Pulmonary artery endothelial cell (primary cell): ENCODE measurements at places on chromosomes 6 and 20. TPM values are rescaled to one million over a fixed set of nuclear protein-coding genes. Genes with fewer than 3 reads are reported as not detected.

The SRSF12 gene
- total RNA-seq = 0.25 and 0.46 TPM in 2 replicates

The JPH2 gene
- total RNA-seq = not detected in 2 replicates

The FAM83B gene
- 0.04 TPM in 1 of 2 replicates, not detected in the other for total RNA-seq

GRCh38 chr6:108633436-108633835 is 72.7 kb downstream of the FOXO3 start:
- no peak for DNase-seq

- DNase-seq = no peak
Measured at GRCh38 chr6:168252267-168252666, 67.3 kb downstream of the DACT2 start.

GRCh38 chr6:8073758-8074157 is 9.6 kb upstream of the BLOC1S5 start:
- DNase-seq = no peak

- no peak for DNase-seq
Measured at GRCh38 chr6:63839485-63839884, 203.9 kb downstream of the PHF3 start.

- DNase-seq = no peak
Measured at GRCh38 chr6:133033263-133033662, 207.9 kb upstream of the EYA4 start.

DNA sequence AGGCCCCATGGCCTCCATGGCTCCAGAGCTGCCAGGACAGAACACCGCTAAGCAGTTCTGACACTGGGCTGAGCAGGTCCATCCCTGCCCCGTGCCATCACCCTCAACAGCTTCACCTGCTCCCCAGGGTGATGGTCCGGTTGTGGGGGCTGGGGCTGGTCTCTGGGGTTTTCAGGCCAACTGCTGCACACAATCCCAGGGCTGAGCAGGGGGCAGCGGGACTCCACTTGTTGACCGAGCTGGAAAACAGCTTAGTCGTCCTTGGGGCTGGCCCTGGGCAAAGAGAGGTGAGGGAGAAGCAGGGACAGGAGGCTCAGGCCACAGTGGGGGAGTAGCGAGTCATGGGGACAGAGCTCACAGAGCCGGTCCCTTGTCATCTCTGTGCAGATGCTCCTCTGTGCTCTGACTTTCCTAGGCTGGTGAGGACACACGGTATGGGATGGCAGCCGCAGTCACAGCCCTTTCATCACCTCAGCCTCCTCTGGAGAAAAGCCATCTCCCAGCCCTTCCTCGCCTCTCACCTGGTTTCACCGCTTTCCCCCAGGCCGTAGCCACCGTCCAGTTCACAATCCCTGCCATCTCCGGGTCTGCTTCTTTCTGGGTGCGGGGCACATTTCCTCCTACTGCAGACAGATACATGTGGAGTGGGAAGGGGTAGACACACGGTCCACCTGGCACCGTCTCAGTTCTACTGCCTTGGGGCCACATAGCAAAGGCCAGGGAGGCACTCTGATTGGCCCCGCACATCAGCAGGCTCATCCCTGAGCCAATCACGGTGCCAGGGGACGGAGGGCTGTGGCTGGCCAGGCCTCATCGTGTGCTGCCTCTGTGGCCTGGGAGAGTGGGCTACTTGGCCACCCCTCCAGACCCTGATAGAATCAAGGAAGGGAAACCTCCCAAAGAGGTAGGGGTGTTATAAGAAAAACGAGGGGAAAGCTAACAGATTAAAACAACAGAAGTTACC is 19.1 kb downstream of the MDFI start:
- no peak for DNase-seq

- DNase-seq = no peak
Measured at GRCh38 chr20:19737025-19737424, 21.0 kb upstream of the RIN2 start.

DNA sequence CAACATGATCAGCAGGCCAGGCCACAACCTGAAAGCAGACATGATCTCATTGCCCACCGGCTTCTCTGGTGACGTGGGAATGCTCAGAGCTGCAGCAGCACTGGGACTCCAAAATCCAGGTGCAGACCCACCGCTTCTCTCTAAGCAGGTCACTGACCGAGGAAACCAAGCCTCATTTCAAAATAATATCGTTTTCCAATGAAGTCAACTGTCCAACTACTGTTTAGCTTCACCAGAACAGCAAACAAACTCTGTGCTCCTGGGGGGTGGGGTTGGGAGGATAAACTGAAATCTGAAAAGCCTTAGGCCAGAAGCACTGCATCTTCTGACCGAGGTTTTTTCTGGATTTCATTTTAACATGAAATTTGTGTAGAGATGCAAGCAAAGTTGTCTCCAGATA is at the start of gene GPLD1:
Gene GPLD1, minus strand, starts transcription at position 109 of the 400 bp plus-strand sequence. Its CDS starts 67 bp downstream, at position 42.
- DNase-seq = no peak
